Stimulated activated CD4-positive, alpha-beta T cell treated with anti-CD3 and anti-CD28 coated beads, TNF-alpha, amount 100 ng/mL, for 4 hours (primary cell): ENCODE measurements at places on chromosomes 7 and 10.
A peak's percentile ranks its signal among the peaks of the same experiment; 100 is the strongest.

GRCh38 chr7:106071356-106071998 is 40.6 kb downstream of the SYPL1 start:
- peak; percentile 21 for DNase-seq

DNA sequence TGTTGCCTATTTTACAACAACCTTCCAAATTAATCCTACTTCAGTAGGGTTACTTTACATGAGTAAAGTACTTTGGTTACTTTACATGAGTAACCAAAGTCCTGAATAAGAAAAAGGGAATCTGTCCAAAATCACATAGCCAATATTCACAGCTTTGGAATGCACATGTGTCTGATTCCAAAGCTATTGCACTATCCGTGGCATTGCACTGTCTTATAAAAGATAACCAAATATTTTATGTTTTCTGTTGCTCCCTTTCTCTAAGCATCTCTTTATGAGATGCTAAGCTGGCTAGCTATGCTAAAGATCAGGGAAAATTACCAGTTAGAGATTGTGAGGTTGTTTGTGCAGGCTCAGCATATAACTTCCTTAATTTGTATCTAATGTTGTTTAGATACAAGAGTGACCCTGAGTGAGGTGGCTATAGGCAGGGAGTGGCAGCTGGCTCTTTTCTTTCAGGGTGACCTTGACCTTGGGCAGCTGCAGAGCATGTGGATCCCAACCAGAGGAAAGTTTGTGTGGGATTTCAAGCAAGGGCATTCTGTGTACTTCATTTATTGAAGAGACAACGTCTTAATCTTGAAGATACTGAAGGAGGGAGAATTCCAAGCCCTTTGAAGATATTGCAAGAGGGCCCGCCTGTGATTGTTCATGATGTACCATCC is 366.1 kb upstream of the ANKRD30A start:
- DNase-seq = no peak

DNA sequence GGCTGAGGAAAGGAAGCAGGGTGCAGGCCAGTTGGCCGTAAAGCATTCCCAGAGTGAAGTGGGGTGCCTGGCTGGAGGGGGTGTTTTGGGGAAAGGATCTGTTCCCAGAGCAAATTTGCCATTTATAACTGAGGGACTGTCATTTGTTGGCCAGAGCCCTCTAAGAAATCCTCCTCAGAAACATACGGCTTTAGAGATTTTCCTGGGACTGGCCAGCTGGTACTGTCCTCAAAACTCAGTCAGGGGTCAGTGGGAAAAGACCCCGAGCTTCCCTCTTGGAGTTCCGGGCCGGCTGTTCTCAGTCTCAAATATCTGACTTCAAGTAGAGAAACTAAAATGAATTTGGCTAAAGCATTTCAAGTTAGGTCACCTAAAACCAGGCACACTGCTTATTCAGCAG is 55.9 kb downstream of the ETV1 start:
- no peak for DNase-seq

DNA sequence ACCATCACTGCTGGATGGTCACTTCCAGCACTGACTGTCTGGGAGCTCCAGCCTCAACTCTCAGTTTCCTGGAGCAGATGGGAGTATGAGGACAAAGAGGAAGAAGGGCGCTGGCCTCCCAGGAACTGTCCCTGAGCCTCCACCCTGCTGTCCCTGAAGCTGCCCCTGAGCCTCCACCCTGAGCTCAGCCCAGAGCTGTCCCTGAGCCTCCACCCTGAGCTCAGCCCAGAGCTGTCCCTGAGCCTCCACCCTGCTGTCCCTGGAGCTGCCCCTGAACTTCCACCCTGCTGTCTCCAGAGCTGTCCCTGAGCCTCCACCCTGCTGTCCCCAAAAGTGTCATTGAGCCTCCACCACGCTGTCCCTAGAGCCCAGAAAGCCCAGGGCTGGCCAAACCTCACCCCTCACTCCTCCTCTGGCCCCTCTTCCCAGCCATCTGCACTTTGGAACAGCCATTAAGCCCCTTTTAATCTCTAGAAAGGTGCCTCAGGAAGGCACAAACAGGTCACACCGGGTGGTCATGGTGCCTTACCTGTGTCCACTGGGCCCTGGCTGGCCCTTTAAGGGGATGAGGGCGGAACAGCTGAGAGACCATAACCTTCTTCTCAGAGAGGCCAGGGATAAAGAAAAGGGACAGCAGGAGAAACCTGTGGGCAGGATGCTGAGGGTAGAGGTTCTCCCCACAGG is 30.6 kb upstream of the TUBB8 start:
- no peak for DNase-seq

- DNase-seq = no peak
Observed at GRCh38 chr7:30269490-30269889, 14.9 kb upstream of the ZNRF2 start.

DNA sequence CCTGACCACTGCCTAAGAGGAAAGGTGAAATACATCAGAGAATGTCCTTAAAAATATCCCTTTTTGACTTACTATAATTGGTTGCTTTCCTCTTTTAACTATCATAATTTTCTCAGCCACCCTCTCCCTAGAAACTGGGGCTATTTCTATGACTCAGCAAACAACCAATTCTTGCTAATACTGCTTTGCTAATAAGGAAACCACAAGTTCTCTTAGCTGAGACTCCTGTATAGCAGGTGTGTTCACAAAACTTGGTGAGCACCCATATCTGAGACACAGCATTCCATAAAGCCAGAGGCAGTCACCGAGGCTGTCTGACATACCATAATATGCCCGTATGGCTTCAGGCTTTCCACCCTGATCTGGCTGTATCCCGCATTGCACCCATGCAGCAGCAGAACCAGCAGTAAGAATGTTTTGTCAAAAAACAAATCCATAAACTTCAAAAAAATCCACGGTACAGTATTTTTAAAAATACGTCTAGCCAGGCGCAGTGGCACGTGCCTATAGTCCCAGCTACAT is 191.7 kb upstream of the C7orf33 start:
- DNase-seq = no peak

- DNase-seq = no peak
Observed at GRCh38 chr7:130957137-130957513, 223.1 kb upstream of the KLF14 start.

- no peak for DNase-seq
Observed at GRCh38 chr7:100895701-100895955, at the start of gene ACHE. Gene ACHE, minus strand, starts transcription at chr7:100895888. Its CDS starts 1,656 bp downstream, at chr7:100894232.

DNA sequence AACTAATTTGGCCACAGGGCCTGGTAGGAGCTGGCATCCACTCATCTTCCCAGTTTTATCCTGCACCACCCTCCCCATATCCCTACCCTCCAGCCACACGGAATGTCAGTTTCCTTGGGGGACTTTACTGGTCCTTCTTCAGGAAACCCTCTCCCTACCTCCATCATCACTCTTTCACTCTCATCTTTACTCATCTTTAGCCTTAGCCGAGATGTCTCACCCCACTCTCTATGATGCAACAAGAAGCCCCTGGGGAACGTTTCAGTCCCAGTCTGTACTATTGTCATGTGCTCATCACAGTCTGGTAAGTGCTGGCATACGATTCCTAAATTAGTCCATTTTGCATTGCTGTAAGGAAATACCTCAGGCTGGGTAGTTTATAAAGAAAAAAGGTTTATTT is 34.9 kb upstream of the TMEM248 start:
- no peak for DNase-seq

DNA sequence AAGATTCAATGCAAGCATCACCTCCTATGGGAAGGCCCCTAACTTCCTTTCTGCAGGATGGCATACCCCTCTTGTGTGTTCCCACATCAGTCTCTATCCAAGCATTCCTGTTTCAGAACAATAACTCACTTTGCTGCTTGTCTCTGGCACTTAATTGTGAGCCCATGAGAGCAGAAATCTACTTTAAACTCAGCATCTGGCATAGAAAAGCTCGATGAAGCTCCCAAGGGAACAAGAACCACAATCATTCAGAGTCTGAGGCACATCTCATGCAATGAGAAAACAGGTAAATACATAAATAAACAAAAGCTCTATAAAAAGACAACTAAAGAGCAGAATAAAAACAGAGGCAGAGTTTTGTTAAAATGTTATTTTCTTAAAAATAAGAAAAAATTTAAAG is 66.2 kb downstream of the VPS41 start:
- no peak for DNase-seq

DNA sequence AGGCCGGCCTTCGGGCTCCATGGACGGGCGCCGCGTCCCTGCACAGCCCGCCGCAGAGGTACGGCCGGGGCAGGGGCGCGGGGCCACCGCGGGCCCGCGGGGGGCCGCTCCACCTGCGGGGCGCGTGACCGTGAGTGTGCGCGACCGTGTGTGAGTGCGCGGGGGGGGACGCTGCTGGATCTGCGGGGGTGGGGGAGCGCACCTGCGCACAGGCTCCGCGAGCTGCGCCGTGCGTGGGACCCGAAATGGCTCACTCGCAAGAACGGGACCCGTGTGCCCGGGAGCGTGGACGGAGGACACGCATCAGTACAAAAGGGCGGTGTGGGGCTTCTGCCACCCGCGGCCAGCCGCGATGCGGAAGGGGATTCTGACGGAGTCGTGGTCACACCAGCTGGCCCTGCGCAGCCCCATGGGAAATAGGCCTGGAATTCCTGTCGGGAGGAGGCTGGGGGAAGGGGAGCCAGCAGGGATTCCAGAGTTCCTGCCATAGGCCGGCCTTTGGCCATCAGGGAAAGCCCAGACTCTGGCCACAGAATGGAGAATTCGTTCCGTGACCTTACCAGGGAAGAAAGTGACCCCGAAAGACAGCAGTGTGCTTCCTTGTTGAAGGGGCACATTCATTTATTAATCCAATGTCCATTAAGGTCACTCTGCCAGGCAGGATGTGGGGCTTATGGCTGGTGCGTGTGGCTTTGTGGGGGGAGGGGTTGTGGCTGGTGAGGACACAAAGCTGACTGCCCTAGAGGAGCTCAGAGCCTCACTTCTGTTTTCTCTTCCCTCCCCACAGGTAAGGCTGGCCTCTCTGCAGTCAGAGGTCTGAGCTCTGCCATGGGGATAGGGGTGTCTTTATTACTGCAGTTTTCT is 494 bp downstream of the REPIN1 start:
- DNase-seq = peak; percentile 60

DNA sequence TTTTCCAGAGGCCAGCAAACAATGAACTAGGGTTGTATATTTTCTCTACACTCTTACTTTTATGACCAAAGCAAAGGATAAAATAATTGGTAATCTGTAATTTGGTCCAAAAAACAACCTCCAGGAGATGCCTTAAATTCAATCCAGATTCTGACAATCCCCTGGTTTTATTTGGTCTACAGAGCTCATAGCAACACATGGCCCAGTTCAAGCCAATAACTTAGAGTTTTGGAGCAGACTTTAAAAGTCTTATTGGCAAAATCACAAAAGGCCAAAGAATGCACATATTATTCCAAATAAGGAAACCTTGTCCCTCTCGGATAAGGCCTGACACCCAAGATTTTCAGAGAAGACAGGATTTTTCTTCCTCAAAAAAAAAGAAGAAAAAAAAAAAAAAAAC is 51.9 kb downstream of the SORBS1 start:
- no peak for DNase-seq

- DNase-seq = no peak
Observed at GRCh38 chr10:101683276-101683675, 11.7 kb downstream of the FBXW4 start.

DNA sequence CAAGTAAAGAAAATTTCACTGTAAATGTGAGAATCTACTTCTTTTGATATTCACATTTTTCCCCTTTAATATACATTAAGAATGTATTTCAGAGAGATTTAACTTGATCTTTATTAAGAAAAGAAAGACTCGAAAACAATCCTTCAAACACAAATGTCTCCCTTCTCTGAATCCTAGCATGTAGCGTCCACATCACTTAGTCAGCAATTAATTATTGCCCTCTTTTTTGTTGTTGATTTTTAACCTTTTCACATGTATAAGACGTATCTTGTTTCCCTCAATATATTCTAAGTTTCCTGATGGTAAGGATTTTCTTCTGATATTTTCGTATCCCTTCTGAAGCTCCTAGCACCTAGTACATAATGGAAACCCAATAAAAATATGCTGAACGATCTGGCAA is 6.6 kb downstream of the PDE1C start:
- no peak for DNase-seq

- DNase-seq = no peak
Observed at GRCh38 chr10:369221-369683, 234.0 kb downstream of the ZMYND11 start.

GRCh38 chr7:80275192-80275605 is 140.6 kb downstream of the GNAI1 start:
- DNase-seq = no peak

- no peak for DNase-seq
Observed at GRCh38 chr10:77637532-77638320, at the start of gene KCNMA1. Gene KCNMA1, minus strand, starts transcription at chr10:77637808.

GRCh38 chr7:3404501-3404900 is 103.4 kb downstream of the SDK1 start:
- no peak for DNase-seq

DNA sequence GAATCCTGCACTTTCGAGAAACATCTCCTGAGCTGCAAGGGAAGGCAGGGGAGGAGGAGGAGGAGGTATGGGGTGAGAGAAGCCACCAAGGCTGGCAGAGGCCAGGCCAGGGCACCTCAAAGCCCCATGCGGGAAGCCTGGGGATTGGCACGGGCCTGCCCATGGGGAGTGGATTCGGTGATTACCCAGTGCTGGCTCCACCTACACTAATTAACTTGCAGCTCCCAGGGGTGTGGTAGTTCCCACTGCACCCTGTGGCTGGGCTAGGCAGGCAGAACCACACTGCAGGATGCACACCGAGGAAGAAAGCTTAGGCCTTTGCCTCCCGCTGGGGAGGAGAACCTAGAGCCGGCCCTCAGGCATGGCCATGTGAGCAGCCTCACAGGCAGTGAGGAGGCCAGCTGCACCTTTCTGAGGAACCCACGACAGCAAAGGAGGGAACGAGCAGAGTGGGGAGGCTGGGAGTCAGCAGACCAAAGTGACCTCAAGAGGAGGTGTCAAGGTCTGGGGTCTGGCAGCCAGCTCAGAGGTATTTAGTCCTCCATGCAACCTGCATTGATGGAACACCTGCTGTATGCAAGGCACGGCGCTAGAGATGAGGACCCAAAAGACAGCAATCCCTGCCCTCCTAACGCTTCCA is 27.2 kb downstream of the GRID1 start:
- no peak for DNase-seq

GRCh38 chr7:93228302-93228701 is 2.0 kb upstream of the HEPACAM2 start:
- DNase-seq = no peak

- no peak for DNase-seq
Observed at GRCh38 chr7:2569421-2569820, 10.6 kb downstream of the IQCE start.

DNA sequence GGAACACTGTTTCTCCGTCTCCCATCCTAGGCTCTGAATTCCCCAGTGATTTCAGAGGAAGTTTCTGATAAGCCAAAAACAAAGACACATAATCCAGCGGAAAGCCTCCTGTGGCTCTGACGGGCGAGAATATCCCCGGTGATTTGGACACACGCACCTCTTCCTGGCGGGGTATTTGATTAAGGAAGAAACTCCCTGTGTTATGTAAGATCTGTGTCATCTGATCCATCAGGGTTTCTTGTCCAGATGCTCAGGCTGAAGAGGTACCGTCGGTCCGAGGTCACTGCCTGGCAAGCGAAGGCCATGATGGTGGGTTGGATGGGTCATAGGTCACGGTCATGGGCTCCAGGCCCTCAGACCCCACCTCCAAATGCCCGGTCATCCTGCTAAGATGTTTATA is 39.6 kb upstream of the DNAJB6 start:
- DNase-seq = no peak

GRCh38 chr7:23210506-23210905 is 28.7 kb downstream of the NUP42 start:
- no peak for DNase-seq

GRCh38 chr7:149727053-149727898 is 46.1 kb downstream of the ZNF467 start:
- no peak for DNase-seq

- DNase-seq = no peak
Observed at GRCh38 chr7:6359021-6359420, 86.6 kb upstream of the CYTH3 start.
